ACHN (cell line): ENCODE measurements at places on chromosomes 1 and 21.

DNA sequence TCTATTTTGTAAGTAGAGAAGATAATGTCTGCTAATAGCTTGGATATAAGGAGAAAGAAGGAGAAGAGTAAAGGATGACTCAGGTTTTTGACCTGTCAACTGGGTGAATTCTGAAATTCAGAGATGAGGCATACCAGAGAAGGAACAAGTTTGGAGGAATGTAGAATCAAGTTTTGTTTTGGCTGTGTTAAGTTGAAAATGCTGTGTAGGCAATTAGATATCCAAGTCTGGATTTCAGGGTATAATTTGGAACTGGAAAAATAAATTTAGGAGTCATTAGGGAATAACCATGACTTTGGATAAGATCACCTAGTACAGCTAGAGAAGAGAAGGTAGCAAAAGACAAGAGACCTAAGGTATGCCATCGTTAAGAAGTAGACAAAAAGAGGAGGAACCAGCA, 22.4 kb upstream of the GNG4 start:
- DNase-seq, result no peak

DNA sequence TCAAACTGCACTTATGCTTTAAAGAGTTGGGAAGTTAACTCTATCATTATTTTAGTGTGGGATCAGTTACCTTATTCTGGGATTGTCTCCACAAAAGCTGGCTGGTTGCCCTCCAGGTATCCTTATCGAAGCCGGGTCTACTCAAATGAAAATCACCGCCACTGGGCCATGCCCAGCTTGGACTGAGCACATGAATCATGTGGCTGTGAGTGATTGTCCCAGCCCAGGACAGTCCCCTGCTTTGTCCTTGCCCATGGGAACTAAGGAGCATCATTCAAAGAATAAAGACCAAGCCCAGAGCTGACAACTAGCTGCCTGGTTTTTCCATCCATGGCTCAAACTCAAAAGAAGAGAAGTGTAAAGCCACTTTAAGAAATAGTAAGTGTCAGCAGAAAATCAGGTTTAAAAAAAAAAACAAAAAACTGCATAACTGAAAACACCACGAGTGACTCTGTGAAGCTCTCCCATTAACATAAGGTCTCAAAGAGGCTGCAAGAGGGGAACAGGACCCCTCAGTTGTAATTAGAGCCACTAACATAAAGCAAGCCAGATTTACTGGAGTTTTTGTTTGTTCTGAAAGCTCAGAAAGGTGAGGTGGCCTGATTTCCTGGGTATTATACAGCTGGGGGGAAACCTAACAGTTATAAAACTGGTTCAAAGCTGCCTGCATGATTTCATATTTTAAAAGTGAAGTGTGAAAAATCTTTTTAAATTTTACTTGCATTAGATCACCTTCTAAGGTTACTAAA, 91.5 kb downstream of the KIF14 start:
- DNase-seq, result no peak

GRCh38 chr1:194437135-194437534, 1250.7 kb upstream of the B3GALT2 start:
- no peak for DNase-seq

GRCh38 chr1:21198929-21199328, 22.2 kb upstream of the EIF4G3 start:
- DNase-seq, result no peak

- no peak for DNase-seq
These were observed 10.7 kb downstream of the TUT4 start for GRCh38 chr1:52542085-52542688.

- DNase-seq, result no peak
These were observed 1.6 kb upstream of the PIGK start for GRCh38 chr1:77220687-77221463.

- no peak for DNase-seq
These were observed 12.5 kb downstream of the DMAP1 start for GRCh38 chr1:44225761-44226160.

GRCh38 chr1:59298026-59298583, 1.2 kb downstream of the FGGY start:
- no peak for DNase-seq

- DNase-seq, result no peak
These were observed 268.2 kb upstream of the SGIP1 start for GRCh38 chr1:66265796-66266195.

DNA sequence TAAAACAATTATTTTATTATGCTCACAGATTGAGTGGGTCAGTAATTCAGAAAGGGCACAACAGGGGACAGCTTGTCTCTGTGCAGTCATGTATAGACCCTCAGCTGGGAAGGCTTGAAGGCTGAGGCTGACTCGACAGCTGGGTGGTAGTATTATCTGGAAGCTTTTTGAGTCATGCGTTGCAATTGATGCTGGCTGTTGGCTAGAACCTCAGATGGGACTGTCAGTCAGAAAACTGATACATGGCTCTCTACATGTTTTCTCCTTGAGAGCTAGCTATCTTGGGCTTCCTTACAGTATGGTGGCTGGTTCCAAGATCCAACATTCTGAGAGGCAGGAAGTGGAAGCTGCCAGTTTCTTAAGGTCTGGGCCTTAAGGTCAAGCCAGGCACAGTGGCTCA, 61.5 kb upstream of the SELENON start:
- no peak for DNase-seq

- DNase-seq, result no peak
These were observed 16.9 kb downstream of the AVPR1B start for GRCh38 chr1:206100226-206100815.

DNA sequence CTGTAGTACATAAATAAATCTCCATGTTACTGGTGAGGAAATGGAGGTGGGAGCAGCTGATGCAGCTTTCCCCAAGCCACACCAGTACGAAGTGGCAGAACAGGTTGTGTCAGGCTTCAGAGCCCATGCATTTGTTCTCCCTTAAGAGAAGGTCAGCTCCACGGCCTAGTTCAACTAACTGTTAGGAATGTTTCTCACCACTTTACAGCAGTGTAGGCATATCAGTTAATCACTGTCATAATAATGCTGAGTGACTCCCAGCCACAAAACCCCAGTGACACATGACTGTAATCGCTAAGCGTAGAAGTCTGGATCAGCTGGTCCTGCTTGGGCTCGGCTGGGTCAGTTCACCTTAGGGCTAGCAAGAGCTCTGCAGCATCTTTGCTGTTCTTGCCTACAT, 90.4 kb downstream of the VPS26C start:
- DNase-seq, result no peak

- no peak for DNase-seq
These were observed 75.7 kb downstream of the SPSB1 start for GRCh38 chr1:9368356-9368755.

- DNase-seq, result peak; percentile 71
These were observed 35.4 kb downstream of the PTPRU start for GRCh38 chr1:29271724-29272123.

- no peak for DNase-seq
These were observed 412.3 kb upstream of the ESRRG start for GRCh38 chr1:217135569-217135915.

GRCh38 chr1:28860332-28861073, 48.5 kb downstream of the OPRD1 start:
- DNase-seq, result peak; percentile 95

GRCh38 chr1:118988186-118989005, at the start of gene TBX15:
TSS of gene TBX15 (minus strand) at chr1:118988343. CDS start at chr1:118987795, 548 bp downstream.
- no peak for DNase-seq

- DNase-seq, result no peak
These were observed 301.7 kb downstream of the GRIK1 start for GRCh38 chr21:29638138-29638537.

GRCh38 chr21:43349644-43350043, 77.3 kb downstream of the SIK1 start:
- no peak for DNase-seq

DNA sequence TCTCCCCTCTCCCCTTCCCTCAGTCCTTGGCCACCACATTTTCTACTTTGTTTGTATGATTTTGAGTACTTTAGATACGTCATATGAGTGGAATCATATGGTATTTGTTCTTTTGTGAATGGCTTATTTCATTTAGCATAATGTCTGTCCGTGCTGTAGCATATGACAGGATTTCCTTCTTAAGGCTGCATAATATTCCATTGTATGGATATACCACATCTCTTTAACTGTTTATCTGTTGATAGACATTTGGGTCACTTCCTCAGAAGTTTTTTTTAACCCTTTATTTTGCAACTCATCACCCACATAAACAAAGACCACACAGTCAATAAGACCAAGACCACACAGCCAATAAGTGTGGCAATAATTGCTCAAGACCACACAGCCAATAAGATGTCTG, 24.9 kb downstream of the FAM163A start:
- DNase-seq, result no peak

- no peak for DNase-seq
These were observed 439.1 kb downstream of the PLA2G4A start for GRCh38 chr1:187267827-187268226.

- no peak for DNase-seq
These were observed 5.0 kb downstream of the RABGGTB start for GRCh38 chr1:75791022-75791421.

DNA sequence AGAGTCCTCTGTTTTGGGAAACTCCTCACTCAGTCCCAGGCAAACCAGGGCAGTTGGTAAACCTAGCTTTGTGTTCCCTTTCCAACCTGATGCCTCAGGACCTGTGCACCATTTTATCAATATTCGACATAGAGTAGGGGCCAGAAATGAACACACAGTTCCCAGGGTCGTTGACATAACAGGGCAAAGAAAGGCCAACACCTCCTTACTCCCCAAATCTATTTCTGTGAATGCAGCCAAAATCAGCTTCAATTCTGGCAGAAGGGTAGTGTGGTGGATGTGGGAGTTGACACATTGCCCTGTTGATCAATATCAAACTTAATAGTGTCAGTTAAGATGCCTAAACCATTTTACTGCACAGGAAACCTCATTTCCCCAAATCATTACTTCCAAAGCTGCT, 104.6 kb upstream of the SPATA6 start:
- DNase-seq, result no peak

DNA sequence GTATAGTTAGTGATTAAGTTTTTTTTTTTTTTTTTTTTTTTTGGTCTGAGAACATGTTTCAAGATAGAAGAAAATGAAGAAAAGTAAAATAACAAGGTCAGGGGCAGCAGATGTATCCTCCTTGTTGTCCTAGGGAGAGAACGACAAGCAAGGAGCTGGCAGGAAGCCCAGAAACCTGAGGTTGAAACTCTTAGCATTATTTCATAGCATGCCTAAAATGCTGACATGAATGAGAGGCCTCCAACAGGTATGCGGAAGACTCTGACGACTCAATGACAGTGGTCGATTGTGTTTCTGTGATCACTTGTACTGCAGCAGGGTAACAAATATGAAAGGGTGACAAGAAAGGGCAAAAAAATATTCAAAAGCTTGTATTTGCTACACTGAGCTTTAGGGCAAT, 415.9 kb downstream of the PLA2G4A start:
- DNase-seq, result no peak

GRCh38 chr1:69914976-69915765, 290.2 kb downstream of the LRRC40 start:
- DNase-seq, result no peak

- DNase-seq, result no peak
These were observed 16.6 kb upstream of the DISP3 start for GRCh38 chr1:11462224-11462923.

DNA sequence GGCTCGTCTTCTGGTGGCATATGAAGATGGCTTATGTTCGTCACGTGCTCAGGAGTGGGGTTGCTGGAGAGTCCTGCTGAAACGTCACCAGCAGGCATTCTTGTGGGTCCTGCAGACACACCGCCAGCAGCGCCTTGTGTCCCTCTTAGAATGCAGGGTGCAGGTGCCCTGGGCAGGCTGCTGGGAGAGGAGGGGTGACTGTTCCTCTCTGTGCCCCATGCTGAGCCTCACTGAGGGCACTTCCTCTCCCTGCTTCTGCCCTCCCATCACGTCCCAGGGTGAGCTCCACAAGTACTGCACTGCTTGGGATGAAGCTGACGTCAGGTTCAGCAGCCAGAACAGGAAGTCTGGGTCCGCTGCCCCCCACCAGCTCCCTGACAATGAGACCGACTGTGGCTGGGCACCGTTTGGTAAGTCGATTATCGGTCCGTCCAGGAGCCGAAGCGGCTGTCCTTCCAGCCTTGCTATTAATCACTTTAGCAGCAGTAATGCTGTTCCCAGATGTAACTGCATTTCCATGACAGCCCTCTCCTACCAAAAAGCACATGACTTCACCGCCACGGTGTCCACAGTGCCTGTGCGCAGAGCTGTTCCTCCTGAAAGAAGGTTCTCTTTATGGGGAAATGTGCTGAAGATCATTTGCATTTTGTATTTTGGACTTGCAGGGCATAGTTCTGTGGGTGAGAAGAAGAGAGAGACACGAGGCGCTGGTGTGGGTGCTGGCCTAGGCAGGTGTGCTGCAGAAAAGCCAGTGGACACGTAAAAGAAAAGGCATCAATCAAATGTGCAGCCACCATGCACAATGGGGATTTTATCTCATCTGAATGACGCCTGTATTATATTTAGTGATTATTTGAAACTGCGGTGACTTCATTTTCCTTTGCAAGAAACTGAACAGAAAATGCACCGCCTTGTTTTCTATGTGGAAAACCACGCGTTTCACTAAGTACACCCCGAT, 21.0 kb downstream of the SLC37A1 start:
- DNase-seq, result no peak

DNA sequence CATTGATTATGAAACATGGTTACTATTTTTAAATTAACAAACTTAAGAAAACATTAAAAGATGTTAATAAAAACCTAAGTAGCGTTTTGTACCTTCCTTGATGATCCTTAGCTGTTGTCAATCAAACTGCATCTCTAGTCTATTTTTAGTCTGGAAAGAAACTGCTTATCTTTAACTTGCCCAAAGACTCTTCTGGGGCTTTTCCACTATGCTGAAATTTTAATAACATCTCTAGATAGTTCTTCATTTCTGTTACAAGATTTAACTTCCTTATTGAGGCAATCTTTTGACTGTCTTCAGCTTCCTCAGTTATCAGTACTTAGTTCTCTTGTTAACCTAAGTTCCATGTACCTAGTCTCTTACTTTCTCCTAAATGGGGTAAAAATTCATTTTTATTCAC, 135.9 kb upstream of the HMCN1 start:
- DNase-seq, result no peak

- DNase-seq, result no peak
These were observed 48.7 kb upstream of the DMRTA2 start for GRCh38 chr1:50471967-50472366.

- DNase-seq, result no peak
These were observed 79.7 kb upstream of the LPGAT1 start for GRCh38 chr1:211910113-211910884.

DNA sequence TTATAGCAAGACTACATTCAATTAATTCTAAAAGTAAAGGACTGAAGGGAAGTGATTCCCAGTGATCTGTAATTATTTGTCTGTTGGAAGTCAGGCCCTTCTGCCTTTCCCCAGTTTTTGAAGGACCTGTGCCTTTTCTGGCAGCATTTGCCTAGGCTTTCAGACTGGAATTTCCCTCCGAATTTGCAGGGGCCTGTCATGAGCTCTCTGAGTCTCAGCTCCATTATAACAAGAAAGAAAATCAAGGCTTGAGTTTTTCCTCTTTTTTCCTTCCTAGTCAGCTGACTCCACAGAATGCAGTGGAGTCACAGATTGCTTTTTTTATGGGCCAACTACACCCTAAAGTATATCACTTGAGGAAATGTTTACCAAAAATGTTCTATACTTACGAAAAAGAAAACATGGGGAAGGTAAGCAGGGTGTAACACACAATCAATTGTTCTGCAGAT, 1.1 kb downstream of the NR5A2 start:
- no peak for DNase-seq
